ENCODE measurements at places on chromosomes 4 and X.
A peak's percentile ranks its signal among the peaks of the same experiment; 100 is the strongest.

GRCh38 chr4:86451560-86452330 lies 91.9 kb upstream of the MAPK10 start:
- DNase-seq = no peak

- DNase-seq = no peak
Observed at GRCh38 chrX:13483773-13484172, 85.6 kb upstream of the EGFL6 start.

GRCh38 chr4:83217721-83218522 lies 66.7 kb downstream of the COQ2 start:
- DNase-seq = peak; percentile 54

DNA sequence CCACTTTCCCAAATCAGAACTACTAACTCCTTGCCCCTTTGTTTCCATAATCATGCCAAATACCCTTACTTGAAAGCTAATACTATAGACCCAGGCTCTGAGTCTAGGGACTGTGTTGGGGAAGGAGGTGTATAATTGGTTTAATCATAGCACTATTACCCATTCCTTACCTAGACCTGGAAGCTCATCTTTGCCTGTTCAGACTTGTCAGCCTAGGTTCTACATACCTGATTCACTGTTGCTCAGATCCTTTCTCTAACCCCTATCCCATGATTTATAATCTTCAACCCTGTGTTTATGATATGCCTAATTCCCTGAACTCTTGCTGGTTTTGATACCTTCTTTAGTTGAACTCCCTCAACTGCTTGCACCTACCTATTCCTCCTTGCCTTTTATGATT lies 123.1 kb upstream of the GRIA3 start:
- no peak for DNase-seq

- no peak for DNase-seq
Observed at GRCh38 chr4:57119054-57119651, 9.0 kb upstream of the IGFBP7 start.

Measured in GM12891 (cell line).